ENCODE measurements at places on chromosomes 5 and 9.

DNA sequence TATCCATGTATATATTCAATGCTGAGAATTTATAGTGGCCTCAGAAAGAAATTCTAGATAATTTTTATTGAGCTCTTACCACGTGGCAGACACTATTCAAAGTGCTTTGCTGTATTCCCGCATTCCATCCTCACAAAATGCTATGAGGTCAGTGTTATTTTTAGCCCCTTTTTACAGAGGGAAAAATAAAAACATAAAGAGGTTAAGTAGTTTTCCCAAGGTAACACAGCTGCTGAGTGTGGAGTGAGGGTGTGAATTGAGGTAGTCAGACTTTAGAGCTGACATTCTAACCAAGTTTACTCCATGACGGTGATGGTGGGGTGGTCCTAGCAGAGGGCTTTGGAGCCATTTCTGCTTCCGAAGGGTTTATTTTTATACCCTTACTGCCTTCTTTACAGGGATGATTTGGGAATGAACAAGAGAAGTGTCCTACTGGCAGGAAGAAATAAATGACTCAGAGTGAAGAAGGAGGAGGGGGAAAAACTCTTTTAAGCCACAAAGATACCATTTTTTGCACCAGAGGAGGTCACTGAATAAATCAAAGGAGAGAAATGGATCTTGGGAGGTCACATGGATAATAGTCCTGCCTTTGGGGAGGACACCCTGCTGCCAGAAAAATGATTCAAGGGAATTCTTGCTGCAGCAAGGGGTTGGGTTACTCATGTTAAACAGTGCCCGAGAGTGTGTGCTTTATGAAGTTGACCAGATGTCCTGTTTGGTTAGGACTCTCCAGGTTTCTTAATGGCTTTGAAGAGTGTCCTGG, 76.1 kb downstream of the HMHB1 start:
- H3K4me3 ChIP-seq: no peak overlapping the region
- DNase-seq: no peak
- peak overlapping the region; percentile 42 for H3K27ac ChIP-seq
- no peaks in the 10 kb centered on the region for H3K27me3 ChIP-seq

DNA sequence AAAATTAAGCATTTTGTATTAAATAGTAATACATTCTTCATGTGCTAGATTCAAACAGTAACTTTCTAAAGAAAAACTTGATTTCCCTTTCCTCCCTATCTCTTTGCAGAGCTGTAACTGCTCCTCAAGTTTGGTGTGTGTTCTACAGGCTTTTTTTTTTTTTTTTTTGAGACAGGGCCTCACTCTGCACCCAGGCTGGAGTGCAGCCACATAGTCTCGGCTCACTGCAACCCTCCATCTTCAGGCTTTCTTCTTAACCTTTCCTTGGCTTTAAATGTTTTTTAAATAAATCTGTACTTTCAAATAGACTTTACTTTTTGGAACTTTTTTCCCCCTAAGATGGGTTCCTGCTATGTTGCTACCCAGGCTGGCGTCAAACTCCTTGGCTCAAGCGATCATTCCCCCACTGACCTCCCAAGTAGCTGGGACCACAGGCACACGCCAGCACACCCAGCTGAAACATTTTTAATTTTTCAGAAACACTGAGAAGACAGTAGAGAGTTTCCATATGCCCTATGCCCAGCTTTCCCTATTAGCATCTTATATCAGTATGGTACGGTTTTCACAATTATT, 9.1 kb downstream of the NDFIP1 start:
- no peak overlapping the region for H3K4me3 ChIP-seq
- no peak overlapping the region for H3K27ac ChIP-seq
- DNase-seq: no peak
- H3K27me3 ChIP-seq: no peaks in the 10 kb centered on the region
- peaks cover 23% of the 10 kb centered on the region for H3K36me3 ChIP-seq

GRCh38 chr9:100084734-100085133, 14.1 kb downstream of the ERP44 start:
- DNase-seq: no peak
- no peak overlapping the region for H3K4me3 ChIP-seq
- peaks cover 32% of the 10 kb centered on the region for H3K4me1 ChIP-seq
- H3K36me3 ChIP-seq: no peaks in the 10 kb centered on the region
- no peak overlapping the region for H3K27ac ChIP-seq
- no peaks in the 10 kb centered on the region for H3K27me3 ChIP-seq

GRCh38 chr5:168740092-168740800, 161.1 kb upstream of the PANK3 start:
- no peak for DNase-seq
- peak overlapping the region; percentile 13 for H3K27ac ChIP-seq
- peaks cover 21% of the 10 kb centered on the region for H3K4me1 ChIP-seq
- H3K4me3 ChIP-seq: no peak overlapping the region
- H3K36me3 ChIP-seq: no peaks in the 10 kb centered on the region

DNA sequence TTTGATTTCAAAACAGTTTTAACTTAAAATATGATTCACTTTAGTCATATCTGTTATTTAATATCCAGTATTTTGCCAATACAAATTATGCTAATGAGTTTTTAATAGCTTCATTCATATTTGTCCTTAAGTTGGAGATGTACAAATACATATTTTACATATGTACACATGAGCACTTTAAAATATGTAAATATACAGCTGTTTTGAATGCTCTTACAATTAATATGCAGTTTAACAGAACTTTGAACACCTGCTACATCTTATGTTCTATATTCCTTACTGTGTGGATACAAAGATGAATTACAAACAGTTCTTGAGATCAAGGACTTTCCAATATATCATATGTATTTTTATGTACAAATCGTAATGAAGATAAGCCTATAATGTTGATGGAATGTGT, 74.0 kb downstream of the CHSY3 start:
- no peaks in the 10 kb centered on the region for H3K27me3 ChIP-seq
- H3K27ac ChIP-seq: no peak overlapping the region
- H3K4me1 ChIP-seq: no peaks in the 10 kb centered on the region
- no peak overlapping the region for H3K4me3 ChIP-seq
- no peak for DNase-seq

DNA sequence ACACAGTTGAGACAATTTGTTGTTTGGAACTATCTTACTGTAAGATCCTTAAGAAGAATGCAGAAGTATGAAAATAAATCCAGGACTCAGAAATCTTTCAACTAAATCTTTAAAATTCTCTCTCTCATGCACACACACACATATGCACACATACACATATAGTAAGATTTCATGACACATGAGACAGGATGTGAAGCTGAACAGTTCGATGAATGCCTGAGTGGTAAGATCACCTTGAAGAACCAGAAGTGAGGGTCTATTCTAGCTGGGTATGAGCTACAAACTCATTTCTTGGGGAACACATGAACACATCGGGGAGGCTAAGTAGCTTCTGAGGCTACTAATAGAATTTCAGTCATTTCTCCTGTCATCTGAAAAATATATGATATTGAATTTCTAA, 153.6 kb downstream of the TMC1 start:
- no peaks in the 10 kb centered on the region for H3K27me3 ChIP-seq
- no peak overlapping the region for H3K4me3 ChIP-seq
- H3K36me3 ChIP-seq: no peaks in the 10 kb centered on the region
- no peak for DNase-seq
- H3K27ac ChIP-seq: no peak overlapping the region
- H3K4me1 ChIP-seq: no peaks in the 10 kb centered on the region

- no peaks in the 10 kb centered on the region for H3K27me3 ChIP-seq
- DNase-seq: no peak
- no peak overlapping the region for H3K4me3 ChIP-seq
Observed at GRCh38 chr5:67542479-67542878, 345.9 kb upstream of the CD180 start.

GRCh38 chr5:65926276-65926783, at the start of gene ERBIN:
Gene ERBIN (plus strand): TSS chr5:65926575. CDS start chr5:65992719, 66,144 bp downstream.
- H3K36me3 ChIP-seq: no peaks in the 10 kb centered on the region
- H3K27ac ChIP-seq: peak within 1 kb of the TSS; percentile 99
- no peaks in the 10 kb centered on the region for H3K27me3 ChIP-seq
- peaks cover 25% of the 10 kb centered on the region for H3K4me1 ChIP-seq
- peak within 1 kb of the TSS; percentile 90 for H3K4me3 ChIP-seq

DNA sequence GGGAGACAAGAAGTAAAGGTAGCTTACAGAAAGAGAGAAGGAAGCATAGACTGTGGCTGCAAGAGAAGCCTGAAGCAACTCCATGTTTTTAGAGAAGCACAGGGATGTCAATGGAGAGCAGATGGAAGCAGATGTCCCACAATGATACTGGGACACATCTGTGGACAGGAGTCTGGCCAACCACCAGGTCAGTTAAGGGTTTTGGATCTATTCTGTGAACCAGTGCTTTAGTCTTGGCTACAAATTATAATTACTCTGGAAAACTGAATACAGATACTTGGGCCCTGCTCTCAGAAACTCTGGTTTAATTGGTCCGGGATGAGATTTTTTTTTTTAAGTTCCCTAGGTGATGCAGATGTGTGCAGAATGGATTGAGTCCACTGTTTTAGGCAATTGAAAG, 592.8 kb downstream of the CSNK1G3 start:
- no peak overlapping the region for H3K27ac ChIP-seq
- no peaks in the 10 kb centered on the region for H3K27me3 ChIP-seq
- H3K4me1 ChIP-seq: no peaks in the 10 kb centered on the region
- no peak overlapping the region for H3K4me3 ChIP-seq
- H3K36me3 ChIP-seq: no peaks in the 10 kb centered on the region

DNA sequence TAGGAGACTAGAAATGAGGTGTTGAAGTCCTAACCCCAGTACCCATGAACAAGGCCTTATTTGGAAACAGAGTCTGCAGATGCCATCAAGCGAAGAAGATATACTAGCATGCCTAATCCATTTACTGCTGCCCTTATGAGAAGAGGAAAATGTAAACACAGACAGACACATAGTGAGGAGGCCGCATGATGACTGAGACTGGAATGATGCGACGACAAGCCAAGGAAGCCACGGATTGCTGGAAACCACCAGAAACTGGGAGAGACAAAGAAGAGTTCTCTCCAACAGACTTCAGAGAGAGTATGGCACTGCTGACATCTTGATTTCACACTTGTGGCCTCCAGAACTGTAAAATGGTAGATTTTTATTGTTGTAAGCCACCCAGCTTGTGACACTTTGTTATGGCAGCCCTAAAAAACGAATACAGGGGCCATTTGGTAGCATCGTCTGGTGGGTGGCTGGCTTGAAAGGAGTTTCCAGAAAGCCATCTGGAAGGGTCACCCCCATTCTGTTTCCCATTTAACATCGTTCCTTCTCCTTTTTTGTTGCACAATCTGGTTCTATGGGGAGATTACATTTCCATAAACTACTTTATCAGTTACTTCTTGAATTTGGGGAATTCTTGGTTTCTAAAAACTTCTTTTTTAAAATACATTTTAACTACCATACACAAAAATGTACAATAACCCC, 193.1 kb downstream of the HSD17B3 start:
- no peaks in the 10 kb centered on the region for H3K36me3 ChIP-seq
- H3K4me3 ChIP-seq: no peak overlapping the region
- no peak for DNase-seq
- H3K4me1 ChIP-seq: no peaks in the 10 kb centered on the region

DNA sequence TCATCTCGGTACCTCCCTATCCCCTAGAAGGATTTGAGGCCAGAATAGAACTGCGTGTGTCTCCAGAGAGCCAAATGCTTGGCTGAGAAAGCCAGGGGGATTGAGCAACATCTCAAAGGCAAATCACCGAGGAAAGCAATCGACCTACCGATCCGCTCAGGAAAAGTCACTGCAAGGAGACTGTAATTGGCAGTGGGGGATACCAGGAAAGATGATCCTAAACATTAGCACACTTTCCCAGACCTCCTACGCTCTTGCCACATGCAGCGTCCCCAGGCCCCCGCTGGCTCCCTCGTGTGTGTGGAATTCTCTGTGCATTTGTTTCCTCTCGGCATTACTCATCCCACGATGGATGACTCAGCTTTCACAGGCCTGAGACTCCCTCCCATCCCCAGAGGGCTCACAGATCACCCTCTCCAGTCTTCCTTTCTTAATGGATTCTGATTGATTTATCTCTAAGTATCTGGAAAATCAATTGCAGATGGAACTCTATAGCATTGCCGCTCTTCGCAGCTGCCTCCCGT, 82.2 kb upstream of the ICE1 start:
- no peaks in the 10 kb centered on the region for H3K27me3 ChIP-seq
- H3K27ac ChIP-seq: no peak overlapping the region
- no peak overlapping the region for H3K4me3 ChIP-seq
- H3K36me3 ChIP-seq: no peaks in the 10 kb centered on the region
